SJSA1 (cell line): ENCODE measurements at places on chromosomes 12 and 14. TPM values are rescaled to one million over a fixed set of nuclear protein-coding genes. Genes with fewer than 3 reads are reported as not detected.
A peak's percentile ranks its signal among the peaks of the same experiment; 100 is the strongest.

- DNase-seq, result no peak
Observed at GRCh38 chr12:132734206-132734605, 23.6 kb downstream of the PGAM5 start.

The PROX2 gene
- not detected in 2 replicates for total RNA-seq

DNA sequence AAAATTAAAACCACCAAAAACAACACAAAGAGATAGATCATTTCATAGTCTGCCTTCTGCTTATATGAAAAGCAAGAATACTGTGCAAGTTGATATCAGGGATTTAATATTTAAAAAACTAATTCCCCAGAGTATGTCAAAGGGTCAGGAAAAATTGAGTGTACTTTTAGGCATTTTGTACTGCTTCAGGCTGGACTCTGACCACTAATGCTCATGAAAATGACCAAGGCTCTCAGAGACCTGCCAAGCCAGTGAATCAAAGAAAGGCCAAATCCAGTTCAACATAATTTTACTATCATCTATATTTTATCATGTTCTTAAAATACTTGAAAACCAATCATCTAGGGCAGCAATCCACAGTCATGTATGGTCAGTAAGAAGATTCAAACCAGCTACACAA, 66.0 kb downstream of the TTC7B start:
- no peak for DNase-seq

- no peak for DNase-seq
Observed at GRCh38 chr12:33609910-33610309, 170.3 kb upstream of the SYT10 start.

GRCh38 chr12:114257687-114258086, 148.3 kb downstream of the TBX5 start:
- DNase-seq, result no peak

The SETD3 gene
- 71.0 and 84.2 TPM in 2 replicates for total RNA-seq

DNA sequence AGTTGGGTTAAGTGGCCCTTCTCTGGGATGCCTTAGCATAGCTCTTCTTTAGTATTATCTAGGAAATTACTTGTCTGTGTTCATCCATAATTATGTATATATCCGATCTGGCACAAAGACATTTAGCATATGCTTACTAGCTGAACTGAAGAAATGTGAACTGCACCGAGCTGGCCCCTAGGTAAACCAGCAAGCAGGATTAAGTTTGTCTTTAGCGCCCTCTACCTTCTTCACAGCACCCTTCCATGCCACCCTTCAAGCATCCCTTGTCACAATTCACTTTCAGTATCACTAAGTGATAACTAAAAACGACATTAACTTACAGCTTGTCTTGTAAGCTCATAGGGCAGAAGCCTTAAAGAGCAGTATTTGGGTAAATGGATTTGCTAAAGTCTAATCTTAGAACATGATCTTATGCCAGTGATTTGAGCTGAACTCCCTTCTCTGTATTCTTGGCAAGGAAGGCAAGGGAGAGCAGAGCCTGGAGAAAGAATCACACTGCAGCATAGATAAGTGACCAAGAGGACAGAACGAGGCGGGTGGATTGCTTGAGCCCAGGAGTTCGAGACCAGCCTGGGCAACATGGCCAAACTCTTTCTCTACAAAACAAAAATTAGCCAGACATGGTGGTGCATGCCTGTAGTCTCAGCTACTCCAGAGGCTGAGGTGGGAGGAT, 2.6 kb upstream of the HAL start:
- peak; percentile 97 for DNase-seq

GRCh38 chr12:77153706-77154105, 88.3 kb upstream of the E2F7 start:
- DNase-seq, result no peak
